ENCODE measurements at places on chromosomes 7 and 10. TPM values are rescaled to one million over a fixed set of nuclear protein-coding genes. Genes with fewer than 3 reads are reported as not detected.

DNA sequence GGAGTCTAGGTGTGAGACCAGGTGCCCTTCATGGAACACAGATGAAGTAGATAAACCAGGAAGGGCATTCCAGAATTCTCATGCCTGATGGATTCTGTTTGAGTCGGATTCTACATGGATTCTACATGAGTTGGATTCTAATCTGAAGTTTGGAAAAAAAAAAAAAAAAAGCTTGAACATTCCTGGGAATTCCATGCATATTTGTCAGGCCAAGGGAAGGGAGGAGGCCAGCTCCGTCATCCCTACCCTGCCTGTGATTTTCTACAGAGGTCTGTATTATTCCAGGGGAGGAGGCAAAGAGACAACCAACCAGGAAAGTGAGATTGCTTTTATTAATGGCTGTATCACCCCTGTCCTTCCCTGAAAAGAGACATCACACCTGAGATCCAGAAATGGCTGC lies 27.8 kb upstream of the EBLN1 start:
- H3K36me3 ChIP-seq = no peaks in the 10 kb centered on the region
- H3K27me3 ChIP-seq = no peaks in the 10 kb centered on the region
- DNase-seq = no peak

DNA sequence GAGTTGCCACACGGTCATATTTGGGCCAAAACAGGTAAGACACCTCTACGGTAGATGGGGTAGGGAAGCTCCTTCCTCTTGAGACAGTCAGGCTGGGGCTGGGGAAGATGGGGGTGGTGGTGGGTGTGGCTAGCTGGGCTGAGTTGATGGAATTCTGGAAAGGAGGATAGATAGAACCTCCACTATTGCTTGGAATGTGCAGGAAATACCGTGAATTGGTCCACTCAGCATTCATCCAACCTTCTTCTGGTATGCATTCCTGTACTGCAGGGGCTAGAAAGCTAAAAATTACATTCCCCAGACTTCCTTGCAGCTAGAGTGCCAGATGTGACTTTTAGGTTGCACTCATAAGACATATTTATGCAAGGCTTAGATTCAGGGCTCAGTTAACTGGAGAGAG lies 24.8 kb downstream of the TLX1 start:
- H3K36me3 ChIP-seq = no peaks in the 10 kb centered on the region
- no peak overlapping the region for H3K27ac ChIP-seq
- H3K27me3 ChIP-seq = peaks cover 61% of the 10 kb centered on the region
- DNase-seq = no peak

DNA sequence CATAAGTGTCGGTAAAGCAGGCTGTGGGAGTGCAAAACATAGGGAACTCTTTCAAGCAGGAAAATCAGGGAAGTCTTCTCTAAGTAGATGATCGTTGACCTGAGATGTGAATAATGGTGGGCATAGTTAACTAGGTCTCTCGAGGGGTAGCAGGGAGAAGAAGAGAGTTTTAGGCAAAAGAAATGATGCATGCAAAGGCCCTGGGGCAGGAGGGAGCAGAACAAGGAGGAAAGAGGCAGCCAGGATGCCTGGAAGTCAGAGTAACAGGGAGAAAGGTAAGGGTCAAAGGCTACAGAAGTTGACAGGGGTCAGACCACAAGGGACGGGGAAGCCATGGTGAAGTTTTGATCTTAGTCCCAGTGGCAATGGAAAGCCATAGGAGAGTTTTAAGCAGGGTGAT lies 47.8 kb upstream of the PAX2 start:
- H3K27ac ChIP-seq = no peak overlapping the region
- H3K27me3 ChIP-seq = no peaks in the 10 kb centered on the region
- DNase-seq = no peak
- no peaks in the 10 kb centered on the region for H3K36me3 ChIP-seq
- H3K4me3 ChIP-seq = no peak overlapping the region

- no peaks in the 10 kb centered on the region for H3K36me3 ChIP-seq
- no peaks in the 10 kb centered on the region for H3K4me1 ChIP-seq
- no peaks in the 10 kb centered on the region for H3K27me3 ChIP-seq
- no peak for DNase-seq
- no peak overlapping the region for H3K4me3 ChIP-seq
Observed at GRCh38 chr10:33385015-33385414, 50.5 kb upstream of the NRP1 start.

- no peaks in the 10 kb centered on the region for H3K36me3 ChIP-seq
- no peak overlapping the region for H3K4me3 ChIP-seq
- DNase-seq = no peak
- H3K4me1 ChIP-seq = no peaks in the 10 kb centered on the region
- no peak overlapping the region for H3K27ac ChIP-seq
- no peaks in the 10 kb centered on the region for H3K27me3 ChIP-seq
Observed at GRCh38 chr7:50481867-50482266, 31.7 kb upstream of the FIGNL1 start.

DNA sequence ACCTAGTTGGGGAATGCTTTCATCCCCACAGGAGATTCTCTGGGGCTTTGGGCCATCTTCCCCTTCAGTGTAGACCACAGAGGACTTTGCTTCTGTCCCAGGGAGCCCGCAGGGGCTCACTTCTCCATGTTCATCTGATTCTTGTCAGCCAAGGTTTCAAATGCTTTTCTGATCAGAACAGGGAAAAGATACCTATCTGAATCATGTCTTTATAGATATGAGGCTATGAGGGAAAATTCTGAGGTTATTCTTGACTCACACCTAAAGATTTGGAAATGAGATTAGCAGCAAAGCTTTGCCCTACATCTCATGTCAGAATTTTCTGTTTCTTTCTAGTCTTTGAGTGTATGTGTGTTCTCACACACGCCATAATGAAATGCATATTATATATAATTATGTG lies 53.3 kb downstream of the FIGNL1 start:
- no peak overlapping the region for H3K4me3 ChIP-seq
- peaks cover 26% of the 10 kb centered on the region for H3K4me1 ChIP-seq
- peaks cover 3% of the 10 kb centered on the region for H3K27me3 ChIP-seq
- no peak for DNase-seq

DNA sequence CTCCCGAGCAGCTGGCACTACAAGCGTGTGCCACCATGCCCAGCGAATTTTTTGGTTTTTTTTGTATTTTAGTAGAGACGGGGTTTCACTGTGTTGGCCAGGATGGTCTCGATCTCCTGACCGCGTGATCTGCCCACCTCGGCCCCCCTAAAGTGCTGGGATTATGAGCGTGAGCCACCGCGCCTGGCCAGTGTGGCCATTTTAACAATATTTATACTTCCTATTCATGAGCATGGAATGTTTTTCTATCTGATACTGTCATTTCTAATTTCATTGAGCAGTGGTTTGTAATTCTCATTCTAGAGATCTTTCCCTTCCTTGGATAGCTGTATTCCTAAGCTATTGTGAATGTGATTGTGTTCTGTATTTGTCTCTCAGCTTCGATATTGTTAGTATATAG lies 96.2 kb downstream of the GLCCI1 start:
- H3K27me3 ChIP-seq = no peaks in the 10 kb centered on the region
- H3K4me3 ChIP-seq = no peak overlapping the region
- H3K36me3 ChIP-seq = peaks cover 23% of the 10 kb centered on the region
- no peak for DNase-seq
- H3K4me1 ChIP-seq = no peaks in the 10 kb centered on the region

GRCh38 chr7:26197153-26198115 lies 3.1 kb downstream of the HNRNPA2B1 start:
- H3K27ac ChIP-seq = peak overlapping the region; percentile 52
- H3K4me1 ChIP-seq = peaks cover 9% of the 10 kb centered on the region
- peaks cover 66% of the 10 kb centered on the region for H3K36me3 ChIP-seq
- H3K4me3 ChIP-seq = peak overlapping the region; percentile 99
- DNase-seq = no peak

DNA sequence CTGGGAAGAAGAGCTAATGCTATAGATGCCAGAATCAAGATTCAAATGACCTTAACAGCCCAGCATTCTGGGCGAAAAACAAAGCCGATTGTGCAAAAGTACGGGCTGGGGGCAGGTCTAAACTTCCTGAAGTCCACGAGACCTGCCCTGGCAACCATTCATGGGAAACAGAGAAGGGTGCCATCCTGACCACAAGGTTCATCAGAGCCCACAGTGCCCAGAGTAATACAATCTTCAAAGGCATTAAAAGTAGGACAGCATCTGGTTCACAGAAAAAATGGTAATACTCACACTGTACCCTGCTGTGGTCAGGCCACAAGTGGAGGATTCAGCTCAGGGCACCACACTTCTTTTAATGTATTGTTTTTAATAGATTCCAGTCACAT lies 36.1 kb downstream of the SORBS1 start:
- no peak overlapping the region for H3K27ac ChIP-seq
- no peaks in the 10 kb centered on the region for H3K4me1 ChIP-seq
- no peak overlapping the region for H3K4me3 ChIP-seq
- H3K27me3 ChIP-seq = no peaks in the 10 kb centered on the region
- H3K36me3 ChIP-seq = no peaks in the 10 kb centered on the region

- no peaks in the 10 kb centered on the region for H3K27me3 ChIP-seq
- H3K4me1 ChIP-seq = no peaks in the 10 kb centered on the region
- no peak overlapping the region for H3K4me3 ChIP-seq
- no peak for DNase-seq
- H3K27ac ChIP-seq = no peak overlapping the region
Observed at GRCh38 chr10:62121187-62121530, 147.5 kb downstream of the RTKN2 start.

GRCh38 chr7:5457245-5457735 lies 33.7 kb upstream of the TNRC18 start:
- H3K36me3 ChIP-seq = no peaks in the 10 kb centered on the region
- H3K4me1 ChIP-seq = peaks cover 3% of the 10 kb centered on the region
- H3K27me3 ChIP-seq = peaks cover 18% of the 10 kb centered on the region
- no peak overlapping the region for H3K4me3 ChIP-seq

DNA sequence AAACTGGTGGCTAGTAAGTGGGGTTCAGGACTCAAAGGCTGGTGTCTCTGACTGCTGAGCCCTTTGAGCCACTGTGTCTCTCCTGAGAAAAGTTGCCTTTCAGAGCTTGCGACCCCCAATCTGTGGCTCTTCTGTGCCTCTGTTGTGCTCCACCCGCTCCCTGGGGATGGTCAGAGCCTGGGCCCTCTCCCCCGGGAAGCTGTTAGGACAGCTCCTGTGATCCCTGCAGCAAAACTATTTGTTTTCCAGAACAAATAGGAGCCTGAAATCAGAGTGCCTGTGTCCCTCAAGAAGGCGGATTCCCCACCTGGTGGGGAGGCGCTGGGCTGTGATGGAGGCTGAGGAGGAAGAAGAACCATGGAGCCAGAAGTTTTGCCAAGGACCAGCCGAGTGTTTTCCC lies 56.4 kb upstream of the MXI1 start:
- H3K4me3 ChIP-seq = no peak overlapping the region
- peaks cover 59% of the 10 kb centered on the region for H3K27me3 ChIP-seq
- H3K27ac ChIP-seq = no peak overlapping the region

DNA sequence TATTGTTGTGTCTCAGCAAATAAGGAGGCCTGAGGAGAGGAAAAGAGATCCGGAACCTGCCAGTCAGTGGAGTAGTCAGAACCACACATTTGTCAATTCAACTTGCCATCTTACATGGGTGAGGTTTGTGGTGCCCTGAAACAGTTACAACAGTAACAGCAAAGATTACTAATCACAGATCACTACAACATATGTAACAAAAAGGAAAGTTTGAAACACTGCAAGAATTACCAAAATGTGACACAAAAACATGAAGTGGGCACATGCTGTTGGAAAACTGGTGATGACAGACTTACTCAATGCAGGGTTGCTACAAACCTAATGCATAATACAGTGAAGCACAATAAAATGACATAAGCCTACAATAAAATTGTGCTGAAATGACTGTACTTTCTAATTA lies 89.4 kb downstream of the LRRN3 start:
- DNase-seq = no peak
- H3K27ac ChIP-seq = no peak overlapping the region
- no peaks in the 10 kb centered on the region for H3K36me3 ChIP-seq
- no peaks in the 10 kb centered on the region for H3K4me1 ChIP-seq
- H3K4me3 ChIP-seq = no peak overlapping the region

GRCh38 chr7:152076324-152076821 lies 50.9 kb downstream of the GALNT11 start:
- no peak for DNase-seq
- H3K4me1 ChIP-seq = no peaks in the 10 kb centered on the region

- no peak for DNase-seq
- no peaks in the 10 kb centered on the region for H3K27me3 ChIP-seq
- no peaks in the 10 kb centered on the region for H3K4me1 ChIP-seq
Observed at GRCh38 chr10:77458986-77459590, 178.5 kb downstream of the KCNMA1 start.

DNA sequence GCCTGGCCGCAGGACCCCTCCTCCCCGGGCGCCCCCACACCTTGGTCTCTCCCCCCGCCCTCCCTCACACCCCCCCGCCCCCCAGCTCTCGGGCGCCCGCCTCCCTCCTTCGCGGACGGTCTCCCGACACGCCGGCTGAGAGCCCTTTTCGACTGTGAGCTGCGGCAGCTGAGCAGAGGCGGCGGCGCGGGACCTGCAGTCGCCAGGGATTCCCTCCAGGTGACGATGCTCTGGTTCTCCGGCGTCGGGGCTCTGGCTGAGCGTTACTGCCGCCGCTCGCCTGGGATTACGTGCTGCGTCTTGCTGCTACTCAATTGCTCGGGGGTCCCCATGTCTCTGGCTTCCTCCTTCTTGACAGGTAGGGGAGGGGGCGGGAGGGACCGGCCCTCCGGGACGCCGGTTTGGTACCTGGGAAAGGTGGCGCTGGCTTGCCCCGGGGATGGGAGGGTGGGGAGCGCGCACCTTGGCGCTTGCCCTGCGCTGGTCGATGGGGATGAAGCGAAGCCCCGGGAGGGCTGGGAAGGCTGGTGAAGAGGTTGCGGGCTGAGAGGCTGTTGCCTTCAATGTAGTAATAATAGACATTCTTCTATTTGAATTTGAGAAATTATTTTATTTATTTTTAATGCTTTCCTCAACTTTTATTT lies at the start of gene BMPER:
BMPER (plus strand) TSS at position 151 of the 644 bp plus-strand sequence; CDS start at position 226, 75 bp downstream.
- peaks cover 34% of the 10 kb centered on the region for H3K27me3 ChIP-seq
- H3K27ac ChIP-seq = no peak within 1 kb of the TSS
- H3K4me3 ChIP-seq = peak within 1 kb of the TSS; percentile 38
- peaks cover 3% of the 10 kb centered on the region for H3K4me1 ChIP-seq
- no peaks in the 10 kb centered on the region for H3K36me3 ChIP-seq

DNA sequence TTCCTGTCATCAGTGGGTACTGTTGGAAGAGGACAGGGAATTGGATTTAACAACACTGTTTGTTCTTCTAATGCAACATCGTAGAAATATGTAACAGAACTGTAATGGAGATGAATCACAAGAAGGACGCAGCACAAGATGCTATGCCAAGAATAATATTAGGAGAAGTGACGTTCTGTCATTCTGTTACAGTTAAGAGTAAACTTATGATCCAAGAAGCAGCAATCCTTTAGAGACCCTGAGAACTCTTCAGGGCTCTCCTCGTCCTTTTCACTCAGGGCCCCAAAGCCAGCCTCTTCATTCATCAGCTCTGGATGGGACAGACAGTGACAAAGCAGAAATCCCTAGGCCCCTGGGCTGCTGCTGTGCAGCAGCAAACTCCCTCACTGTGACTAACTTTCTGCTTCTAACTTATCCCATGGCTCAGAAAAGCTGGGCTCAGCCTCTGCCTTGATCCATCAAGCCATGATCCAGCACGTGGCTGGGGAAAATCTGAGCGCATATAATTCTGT lies 8.7 kb upstream of the IL6 start:
- DNase-seq = no peak
- no peaks in the 10 kb centered on the region for H3K27me3 ChIP-seq
- no peaks in the 10 kb centered on the region for H3K4me1 ChIP-seq
- H3K36me3 ChIP-seq = no peaks in the 10 kb centered on the region

AKR1D1 gene
- 0.05 TPM for polyA plus RNA-seq

CPA5 gene
- polyA plus RNA-seq = 6.7 TPM

SHLD2 gene
- 17.9 TPM for polyA plus RNA-seq

TRIL gene
- polyA plus RNA-seq = 0.32 TPM

ZNF467 gene
- 8.8 TPM for polyA plus RNA-seq

AKR1C8 gene
- 0.09 TPM for polyA plus RNA-seq
